ENCODE measurements at places on chromosomes 5 and 9.

- no peak for DNase-seq
These were observed 96.8 kb upstream of the GNA14 start for GRCh38 chr9:77744841-77745430.

GRCh38 chr5:122870219-122870856 lies 24.9 kb downstream of the SNX24 start:
- DNase-seq = no peak

DNA sequence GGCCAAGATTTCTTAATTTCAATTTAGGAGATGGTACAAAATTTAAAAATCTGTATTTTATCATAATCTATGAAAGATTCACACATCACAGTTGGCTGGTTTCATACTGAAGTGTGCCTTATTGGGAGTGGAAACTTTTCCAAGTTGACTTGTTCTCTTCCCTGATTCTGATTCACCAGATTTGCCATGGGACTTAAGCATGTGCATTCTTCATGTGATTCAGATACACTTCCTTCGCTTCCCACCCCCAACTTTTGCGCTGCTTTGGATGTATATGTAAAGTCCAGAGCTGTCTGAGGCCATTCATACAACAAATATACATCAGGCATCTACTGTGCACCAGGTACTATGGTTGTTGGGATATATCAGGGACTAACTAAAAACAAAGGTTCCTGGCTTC lies 34.4 kb downstream of the CPEB4 start:
- no peak for DNase-seq

DNA sequence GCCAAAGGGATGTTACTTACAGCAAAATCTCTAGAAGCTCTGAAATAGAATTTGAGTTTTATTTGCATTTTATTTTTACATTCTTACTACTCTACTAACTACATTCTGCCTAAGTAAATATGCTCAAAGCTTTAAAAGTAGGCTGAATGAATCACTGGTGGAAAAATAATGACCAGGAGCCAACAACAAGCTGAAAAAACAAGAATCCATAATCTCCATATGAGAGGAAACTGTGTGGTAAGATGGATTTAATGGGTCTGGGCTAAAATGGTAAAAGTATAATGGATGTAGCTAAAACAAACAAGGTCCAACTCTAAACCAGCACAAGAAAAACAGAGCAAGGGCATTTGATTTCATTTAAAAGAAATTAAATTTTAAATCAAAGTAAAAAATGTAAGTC lies 525.8 kb upstream of the FTMT start:
- DNase-seq = no peak

DNA sequence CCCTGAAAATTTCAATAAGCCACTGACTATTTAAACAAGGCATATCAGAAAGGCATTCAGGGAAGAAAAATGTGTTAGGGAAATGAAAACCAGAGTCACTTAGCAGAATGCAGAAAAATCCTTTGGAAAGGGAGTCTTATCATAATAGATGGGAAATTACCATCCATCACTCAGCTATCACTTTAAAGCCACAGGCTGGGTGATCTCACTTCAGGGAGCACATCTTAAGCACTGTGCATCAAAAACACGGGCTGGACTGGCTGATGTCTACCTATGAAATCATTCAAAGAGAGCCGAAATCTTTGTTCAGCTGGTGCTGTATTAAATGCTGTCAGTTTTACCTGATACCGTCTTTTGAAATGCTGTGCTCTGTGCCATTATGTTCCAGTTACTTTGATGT lies 73.5 kb downstream of the C9orf57 start:
- DNase-seq = no peak

GRCh38 chr9:135456436-135457104 lies 23.0 kb upstream of the PPP1R26 start:
- DNase-seq = no peak

DNA sequence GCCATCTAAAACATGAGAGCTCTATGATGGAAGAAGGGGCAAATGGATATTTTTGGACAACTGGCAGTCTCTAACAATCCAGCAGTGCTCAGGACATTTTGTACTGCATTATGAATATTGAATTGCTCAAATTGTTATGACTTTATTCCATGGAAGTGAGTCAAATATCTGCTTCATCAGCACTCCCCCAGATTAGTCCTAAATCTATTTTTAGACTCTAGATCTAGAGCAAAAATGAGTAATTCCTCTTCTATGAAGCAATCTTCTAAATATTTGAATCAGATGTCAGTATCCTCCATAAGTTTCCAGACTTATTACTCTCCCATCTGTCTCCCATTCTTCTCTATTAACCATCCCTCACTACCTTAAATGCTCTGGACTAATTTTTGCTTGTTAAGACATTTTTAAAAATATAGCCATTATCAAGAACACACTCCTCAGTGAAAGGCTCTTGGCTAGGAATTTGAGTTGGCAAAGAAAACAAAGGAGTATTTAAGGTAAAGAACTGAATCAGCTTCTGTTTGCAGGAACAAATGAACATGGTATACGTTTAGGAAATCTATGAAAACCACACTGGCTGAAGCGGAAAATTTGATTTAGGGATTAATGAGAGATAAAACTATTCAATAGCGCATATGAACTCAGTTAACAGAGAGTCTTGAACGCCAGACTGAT lies 300.9 kb downstream of the MCTP1 start:
- DNase-seq = no peak

GRCh38 chr9:8883321-8883720 lies 1083.7 kb upstream of the DMAC1 start:
- no peak for DNase-seq

- DNase-seq = no peak
These were observed 3.1 kb upstream of the FCN2 start for GRCh38 chr9:134877541-134877940.

- no peak for DNase-seq
These were observed 128.4 kb downstream of the MAST4 start for GRCh38 chr5:66724349-66725139.

DNA sequence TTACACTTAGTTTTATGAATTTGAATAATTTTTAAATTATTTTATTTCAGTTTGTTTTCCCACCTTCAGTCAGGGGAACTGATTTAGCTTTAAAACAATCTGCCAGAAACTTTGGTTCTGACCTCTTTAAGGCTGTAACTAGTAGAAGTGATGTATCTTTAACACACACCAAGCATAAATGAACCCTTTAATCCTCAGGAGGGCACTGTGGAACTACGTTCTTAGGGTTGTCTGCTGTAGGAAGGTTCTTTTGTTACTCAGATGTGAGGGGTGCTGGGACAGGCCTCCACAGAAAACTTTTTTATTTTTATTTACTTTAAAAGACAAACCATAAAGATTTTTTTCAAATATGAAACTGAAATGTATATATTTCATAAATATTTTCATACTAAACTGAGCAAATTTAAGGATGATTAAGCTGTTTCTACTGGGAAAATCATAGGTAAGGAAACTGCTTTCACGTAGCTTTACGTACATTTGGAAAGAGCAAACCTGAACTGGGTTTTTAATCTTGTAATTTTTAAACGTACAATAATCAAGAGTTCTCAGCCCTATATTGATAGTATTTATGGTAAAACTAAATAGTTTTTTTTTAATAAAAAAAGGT lies 5.3 kb downstream of the KLF4 start:
- no peak for DNase-seq

DNA sequence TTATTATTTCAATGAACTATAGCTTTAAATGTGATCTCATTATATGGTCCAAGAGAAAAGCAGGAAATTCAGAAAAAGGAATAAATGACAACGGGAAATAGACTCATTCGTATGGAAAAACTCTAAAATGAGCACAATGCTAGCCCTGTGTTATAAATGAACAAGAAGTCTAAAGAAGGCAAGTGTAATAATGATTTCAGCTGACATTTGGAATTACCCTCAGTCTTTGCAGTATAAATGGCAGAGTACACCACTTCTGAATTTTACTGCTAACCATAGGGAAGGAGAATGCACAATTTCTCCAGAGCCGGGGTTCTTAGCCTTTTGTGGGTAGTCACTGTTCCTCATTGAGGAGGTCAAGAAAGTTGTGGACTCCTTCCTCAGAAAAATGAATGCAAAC lies 93.1 kb downstream of the ANKRD55 start:
- DNase-seq = no peak

DNA sequence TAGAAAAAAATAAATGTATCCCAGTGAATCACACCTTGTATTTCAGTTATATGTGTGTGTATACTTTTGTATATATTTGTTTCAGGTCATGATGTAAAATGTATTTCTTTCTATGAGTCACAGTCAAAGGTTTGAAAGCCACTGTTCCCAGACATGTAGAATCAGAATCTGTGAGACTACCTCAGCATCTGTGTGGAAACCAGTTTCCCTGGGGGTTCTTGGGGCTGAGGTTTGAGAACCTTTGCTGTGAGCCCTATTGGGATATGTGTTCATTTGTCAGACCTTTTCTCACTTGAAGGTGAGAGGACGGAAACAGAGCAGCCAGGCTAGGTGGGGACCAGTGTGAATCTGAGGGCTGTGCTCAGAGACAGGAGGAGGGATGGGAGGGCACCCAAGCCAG lies 78.7 kb upstream of the SAP30L start:
- no peak for DNase-seq

- DNase-seq = no peak
These were observed 8.4 kb downstream of the TPPP start for GRCh38 chr5:684751-685216.

DNA sequence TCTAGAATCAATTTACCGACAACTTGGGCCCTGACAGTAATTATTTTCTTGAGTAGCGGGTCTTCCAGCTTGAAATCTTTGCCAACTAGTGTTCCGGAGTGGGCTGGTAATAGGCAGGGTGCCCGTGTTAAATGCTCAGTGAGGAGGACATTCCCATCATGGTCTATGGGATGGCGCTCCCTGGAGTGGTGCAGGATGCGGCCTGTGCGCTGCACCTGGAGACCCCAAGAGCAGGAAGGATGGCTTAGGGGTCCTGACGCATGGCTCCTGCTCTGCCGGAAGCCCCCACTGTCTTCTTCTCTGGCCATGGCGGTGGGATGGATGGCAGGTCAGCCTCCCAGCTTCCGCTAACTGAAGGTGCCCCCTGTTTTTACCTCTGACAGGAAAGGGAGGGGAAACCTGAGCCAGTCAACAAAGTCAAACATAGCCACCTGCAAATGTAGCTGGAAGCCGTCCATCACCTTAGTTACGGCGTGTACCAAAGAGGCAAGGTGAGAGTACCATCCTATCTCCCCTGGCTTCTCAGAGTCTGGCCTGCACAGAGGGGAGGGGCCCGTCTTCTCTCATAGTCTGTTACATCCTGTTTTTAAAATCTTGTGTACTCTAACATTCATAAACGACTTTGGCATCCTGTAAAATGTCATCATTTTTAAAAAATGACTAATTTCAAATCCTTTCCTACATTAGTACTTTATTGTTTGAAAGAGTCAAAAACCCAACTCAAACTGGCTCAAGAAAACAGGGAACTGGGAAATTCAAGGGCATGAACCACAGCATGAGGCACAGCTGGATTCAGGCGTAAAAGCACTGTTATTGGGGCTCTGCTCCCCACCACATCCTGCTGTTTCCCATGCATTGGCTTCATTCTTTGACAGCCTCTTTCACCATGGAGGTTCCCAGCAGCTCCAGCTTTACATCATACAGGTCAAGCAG lies 28.5 kb upstream of the UNC5A start:
- DNase-seq = no peak

DNA sequence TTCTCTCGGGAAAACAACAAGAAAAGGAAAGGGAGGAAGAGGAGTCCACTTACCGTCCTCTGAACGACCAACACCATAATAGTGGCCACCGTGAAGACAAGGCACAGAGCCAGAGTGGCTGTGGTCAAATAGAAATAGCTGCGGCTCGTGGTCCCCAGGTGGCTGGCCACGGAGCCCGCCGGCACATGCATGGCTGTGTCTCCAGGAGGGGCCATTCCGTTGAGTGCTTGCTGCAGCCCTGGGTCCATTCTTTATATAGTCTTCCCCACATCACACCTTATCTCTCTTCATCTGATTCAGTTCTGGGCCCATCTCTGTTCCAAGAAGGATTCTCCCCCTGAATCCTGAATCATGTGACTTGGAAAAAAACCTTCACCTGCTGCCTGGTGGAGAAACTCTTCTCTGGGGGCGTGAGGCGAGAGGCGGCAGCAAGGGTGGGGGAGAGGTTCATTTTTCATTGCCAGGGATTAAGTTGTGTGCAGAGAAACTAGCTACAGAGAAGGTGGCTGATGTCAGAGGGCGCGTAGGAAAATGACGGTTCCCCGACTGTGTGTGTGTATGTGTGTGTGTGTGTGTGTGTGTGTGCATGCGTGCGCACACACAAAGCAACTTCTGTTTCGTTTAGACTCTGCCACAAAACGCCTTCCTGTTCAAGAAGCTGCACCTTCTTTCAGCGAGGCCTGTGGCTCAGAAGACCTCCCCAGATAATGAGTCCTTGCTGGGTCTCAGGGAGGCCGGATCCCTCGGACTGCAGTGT lies at the start of gene TNFSF8:
TSS of gene TNFSF8 (minus strand) at position 536 of the 757 bp plus-strand sequence. CDS start at position 248, 288 bp downstream.
- DNase-seq = no peak

DNA sequence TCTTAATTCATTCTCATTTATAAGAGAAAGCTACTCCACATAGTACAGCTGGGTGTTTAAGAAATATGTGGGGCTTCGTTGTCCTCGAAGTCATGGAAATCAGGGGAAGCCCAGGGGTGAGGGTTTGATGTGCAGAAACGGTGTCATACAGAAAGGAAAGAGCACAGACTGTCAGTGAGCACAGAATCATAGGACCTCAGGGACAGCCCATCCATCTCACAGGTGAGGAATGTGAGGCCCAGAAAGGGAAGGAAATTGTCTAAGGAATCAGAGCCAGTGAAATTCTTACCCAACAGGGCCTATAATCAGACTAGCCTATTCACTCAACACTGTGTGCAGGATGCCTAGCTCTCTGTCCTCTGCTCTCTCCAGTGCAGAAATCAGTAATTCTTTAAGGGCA lies 535.6 kb downstream of the SPOCK1 start:
- DNase-seq = no peak

DNA sequence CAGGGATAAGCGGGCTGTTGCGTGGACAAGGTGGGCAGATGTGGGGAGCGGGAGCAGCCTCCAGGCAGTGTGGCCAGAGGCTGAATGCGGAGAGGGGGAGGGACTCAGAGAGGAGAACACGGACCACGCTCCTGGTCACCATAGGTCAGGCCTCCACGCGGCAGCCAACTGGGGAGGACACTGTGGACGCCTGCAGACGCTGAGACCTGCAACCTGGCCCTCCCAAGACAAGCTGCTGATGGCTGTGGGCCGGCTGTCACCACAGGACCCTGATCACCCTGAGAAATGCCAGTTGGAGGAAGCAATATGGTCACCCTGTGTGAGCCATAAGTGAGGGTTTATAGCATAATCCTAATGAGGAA lies 16.8 kb downstream of the LPCAT1 start:
- DNase-seq = no peak

GRCh38 chr9:92424340-92424739 lies at the start of gene OMD:
Gene OMD (minus strand): TSS chr9:92424471. CDS start chr9:92417558, 6,913 bp downstream.
- DNase-seq = no peak

- DNase-seq = no peak
These were observed at the start of gene WWC1 for GRCh38 chr5:168291342-168291963. Gene WWC1 (plus strand): TSS chr5:168291645. CDS start chr5:168292153, 508 bp downstream.

DNA sequence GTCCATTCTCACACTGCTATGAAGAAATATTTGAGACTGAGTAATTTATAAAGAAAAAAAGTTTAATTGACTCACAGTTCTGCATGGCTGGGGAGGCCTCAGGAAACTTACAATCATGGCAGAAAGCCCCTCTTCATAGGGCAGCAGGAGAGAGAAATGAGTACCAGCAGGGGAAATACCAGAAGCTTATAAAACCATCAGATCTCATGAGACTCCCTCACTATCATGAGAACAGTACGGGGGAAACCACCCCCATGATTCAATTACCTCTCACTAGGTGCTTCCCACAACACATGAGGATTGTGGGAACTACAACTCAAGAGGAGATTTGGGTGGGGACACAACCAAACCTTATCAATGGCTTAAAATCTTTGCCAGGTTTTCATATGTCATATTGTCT lies 20.3 kb upstream of the TENT4A start:
- no peak for DNase-seq

GRCh38 chr9:33350310-33350709 lies 52.1 kb downstream of the AQP7 start:
- no peak for DNase-seq
